ENCODE measurements at places on chromosomes 3 and 15.

GRCh38 chr3:28553175-28553574, 204.6 kb upstream of the AZI2 start:
- DNase-seq: no peak

DNA sequence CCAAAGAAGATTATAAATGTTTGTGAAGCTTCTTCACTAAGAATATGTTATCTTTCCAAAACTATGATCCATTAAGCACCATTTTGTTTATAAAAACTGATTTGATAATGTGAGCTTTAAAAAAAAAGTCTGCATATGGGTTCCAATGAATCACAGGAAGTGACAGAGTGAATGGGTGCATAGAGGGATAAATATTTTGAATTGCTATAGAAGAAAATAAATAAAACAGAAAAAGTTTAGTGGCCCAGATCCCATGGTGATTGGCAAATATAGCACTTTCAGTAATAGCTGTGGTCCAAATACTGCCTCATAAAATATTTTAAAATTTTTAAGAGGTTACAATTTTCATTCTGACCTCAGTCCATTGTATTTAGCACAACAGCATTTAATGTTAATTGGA, 19.2 kb downstream of the CPA3 start:
- DNase-seq: no peak

GRCh38 chr3:187130346-187131066, 8.8 kb downstream of the RPL39L start:
- peak; percentile 71 for DNase-seq

DNA sequence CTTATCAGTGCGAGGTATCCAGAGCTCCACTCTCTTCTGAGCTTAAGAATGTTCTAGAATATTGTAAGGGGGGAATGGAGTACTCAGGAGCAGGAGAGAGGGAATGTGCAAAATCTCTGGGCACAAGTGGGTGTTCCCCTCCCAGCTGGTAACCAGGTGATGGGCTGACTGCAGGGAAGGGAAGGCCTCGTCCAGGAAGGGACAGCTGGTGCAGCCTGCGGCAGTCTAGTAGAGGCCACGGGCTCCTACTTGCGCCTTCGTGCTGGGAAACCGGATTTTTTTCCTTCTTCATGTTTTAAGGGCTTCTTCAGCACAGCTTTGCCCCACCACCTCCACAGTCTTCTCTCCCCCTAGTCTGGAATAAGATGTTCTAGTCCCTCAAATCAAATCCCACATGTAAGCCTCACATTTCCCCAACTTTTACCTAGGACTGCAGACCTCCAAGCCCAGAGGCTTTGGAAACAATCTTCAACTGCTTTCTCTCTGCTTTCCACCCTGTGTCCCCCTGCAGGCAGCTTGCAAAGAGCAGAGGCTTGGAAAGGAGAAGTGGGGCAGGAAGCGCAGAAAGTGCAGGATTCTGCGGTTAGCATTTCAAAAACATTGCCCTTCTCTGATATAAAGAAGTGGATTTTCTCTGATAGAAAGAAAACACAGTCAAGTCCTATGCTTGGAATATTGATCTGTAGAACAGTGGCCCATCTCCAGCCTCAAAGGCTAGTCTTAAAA, 11.9 kb upstream of the CGNL1 start:
- peak; percentile 59 for DNase-seq

DNA sequence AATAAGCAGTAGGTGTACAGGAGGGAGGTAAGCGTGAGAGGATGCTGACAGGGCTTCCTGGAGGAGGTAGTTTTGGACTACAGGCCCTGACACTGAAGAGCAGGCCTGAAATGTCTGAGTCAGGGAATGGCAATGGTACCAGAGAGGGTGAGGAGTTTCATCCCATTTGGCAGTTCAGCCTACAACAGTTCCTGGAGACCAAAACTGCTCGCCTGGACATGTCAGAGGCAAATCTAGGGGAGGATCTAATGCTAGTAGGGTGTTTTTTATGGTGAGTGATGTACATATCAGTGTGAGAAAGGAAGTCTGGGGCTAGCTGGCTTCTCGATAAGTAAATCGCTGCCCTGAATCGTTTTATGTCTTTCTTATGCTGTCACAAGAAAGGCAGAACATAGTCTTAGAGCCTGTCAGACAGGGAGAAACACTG, 13.8 kb upstream of the TNFSF10 start:
- no peak for DNase-seq

DNA sequence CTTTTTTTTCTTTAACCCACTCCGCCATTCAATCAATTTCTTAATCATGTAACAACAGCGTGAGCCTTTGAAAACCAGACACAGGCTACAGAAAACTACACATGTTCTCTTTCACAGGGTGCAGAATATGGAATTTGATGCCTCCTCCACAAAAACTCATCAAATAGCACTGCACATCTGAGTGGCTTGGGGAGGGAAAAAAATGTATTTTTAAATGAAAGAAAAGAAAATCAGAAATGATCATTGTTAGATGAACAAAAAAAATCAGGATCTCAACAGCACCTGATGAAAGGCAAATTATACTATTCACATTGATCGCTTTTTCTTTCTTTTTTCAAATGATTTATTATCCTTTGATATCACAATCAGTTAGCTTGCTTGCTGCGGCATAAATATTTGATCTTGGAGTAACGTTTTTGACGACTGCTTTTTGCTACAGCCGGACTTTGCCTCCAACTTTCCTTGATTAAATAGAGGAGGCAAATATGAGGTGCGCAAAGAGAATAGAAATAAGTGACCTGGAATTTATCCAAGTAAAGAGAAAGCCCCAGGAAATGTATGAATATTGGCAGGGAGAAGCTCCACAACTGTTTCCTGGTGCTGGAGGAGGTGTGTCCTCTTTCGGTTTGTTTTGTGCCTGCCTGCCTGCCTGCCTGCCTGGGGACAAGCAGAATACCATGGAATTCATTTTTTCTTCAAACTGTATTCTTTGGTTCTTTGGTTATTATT, 63.1 kb downstream of the EDEM1 start:
- DNase-seq: no peak

DNA sequence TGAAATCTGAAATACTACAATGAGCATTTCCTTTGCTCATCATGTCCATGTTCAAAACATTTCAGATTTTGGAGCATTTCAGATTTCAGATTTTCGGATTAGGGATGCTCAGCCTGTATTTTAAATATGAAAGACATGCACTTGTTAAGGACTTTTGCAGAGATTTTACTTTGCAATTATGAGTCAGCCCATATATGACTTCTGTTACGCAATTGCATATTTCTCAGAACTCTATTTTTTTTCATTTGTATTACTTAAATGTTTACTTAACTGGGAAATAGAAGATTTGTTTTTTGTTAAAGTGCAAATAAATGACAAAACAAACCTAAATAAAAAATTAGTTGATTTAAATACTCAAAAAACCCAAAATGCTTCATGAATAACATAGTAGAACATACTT, 376.2 kb downstream of the ZBTB20 start:
- peak; percentile 51 for DNase-seq

GRCh38 chr3:2303566-2303965, 204.9 kb downstream of the CNTN4 start:
- DNase-seq: no peak

DNA sequence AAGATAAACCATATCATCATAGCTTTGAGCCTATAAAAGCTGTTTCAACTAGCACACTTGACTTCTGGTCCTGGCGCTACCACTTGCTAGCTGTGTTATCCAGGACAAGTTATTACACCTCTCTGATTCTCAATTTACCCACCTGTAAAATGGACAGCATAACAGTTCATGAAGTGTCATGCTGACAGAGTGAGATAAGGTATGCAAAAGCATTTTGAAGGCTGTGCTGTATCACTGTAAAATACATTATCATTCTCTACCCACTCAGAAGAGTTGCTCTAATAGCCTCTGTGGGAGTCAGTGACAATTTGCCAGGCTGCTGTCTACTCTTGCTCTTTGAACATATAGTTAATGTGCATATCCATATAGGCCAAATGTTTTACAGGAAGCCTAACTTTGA, 93.0 kb downstream of the SSR3 start:
- DNase-seq: no peak

DNA sequence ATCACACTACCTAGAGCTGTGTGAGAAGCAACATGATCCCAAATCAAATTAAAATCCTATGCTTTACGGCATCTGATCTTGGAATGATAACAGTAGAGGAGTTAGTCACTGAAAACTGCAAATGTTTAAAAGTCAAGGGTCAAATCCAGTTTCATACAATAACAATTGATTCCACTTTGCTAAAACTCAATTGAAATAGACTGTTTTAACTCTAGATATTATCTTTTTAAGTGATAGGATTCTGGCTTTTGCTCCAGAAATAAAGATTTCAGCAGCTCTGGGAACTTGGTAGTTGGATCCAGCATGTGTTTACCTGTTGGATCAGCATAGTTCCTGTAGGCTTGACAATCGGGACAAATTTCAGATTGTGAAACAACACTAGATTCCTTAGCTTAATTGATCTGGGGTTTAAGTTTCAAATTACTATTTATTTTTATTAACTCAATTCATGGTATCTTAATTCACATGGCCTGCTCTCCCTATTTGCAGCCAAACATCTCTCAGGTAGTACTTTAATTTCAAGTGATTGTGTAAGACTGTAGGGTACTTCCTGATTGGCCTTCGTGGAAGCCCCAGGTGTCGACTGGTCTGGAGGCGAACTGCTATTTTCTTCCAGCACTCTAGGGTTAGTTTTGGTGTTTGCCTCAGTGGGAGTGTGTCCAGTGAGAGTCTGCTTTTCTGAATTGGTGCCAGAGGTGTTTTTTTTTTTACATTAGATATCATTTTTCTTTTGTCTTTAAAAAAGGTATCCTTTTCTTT, 16.6 kb downstream of the NFKBIZ start:
- no peak for DNase-seq

GRCh38 chr15:79682851-79683288, 213.9 kb downstream of the MTHFS start:
- DNase-seq: no peak

DNA sequence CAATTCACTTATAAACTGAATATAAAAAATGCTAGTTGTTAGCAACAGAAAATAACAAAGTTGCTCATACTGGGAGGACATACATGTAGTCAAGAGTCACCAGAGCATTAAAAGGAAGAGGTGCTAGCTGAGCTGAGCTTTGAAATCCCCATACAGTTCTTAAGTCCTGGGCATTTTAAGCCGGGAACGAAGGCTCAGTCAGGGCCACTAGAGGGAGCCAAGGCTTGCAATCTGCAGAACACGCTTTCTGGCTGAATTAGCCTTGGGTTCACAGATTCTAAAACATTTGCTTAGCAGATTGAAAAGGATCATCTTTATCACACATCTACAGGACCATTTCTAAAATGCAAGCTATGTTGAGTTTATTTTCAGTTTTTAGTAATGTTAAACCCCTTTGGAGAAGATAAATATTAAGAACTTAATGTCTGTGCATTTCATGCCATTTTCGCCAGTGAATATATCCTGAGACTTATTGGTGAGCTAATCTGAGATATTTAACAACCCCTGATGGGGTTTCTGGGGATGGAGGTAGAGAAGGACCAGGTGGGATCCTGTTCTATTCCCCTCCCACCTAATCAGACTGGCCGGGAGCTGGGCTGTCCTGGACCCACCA, 26.3 kb upstream of the MNS1 start:
- peak; percentile 80 for DNase-seq

DNA sequence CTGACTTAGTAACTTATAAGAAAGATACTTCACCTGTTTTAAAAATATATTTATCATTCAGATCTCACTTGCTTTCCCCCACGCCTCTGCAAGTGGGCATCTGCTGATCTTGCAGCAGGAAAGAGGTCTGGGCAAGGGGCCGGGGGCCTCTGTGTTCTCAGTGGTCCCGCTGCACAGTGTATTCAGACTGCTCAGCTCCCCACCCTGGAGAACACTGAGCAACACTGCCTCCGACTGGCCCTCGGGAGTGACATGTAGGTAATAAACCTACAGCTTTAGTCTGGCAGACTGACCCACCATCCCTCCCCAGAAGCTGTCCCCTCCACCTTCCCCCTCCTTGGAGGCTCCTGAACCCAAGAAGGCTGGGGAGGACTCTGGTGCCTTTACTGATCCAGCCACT, 43.8 kb downstream of the GABRB3 start:
- DNase-seq: no peak

GRCh38 chr3:117695321-117695720, 985.7 kb downstream of the TUSC7 start:
- DNase-seq: no peak

- no peak for DNase-seq
Measured at GRCh38 chr15:101432982-101433381, 56.5 kb downstream of the PCSK6 start.

- peak; percentile 44 for DNase-seq
Measured at GRCh38 chr15:90143166-90143655, 40.9 kb upstream of the IDH2 start.

DNA sequence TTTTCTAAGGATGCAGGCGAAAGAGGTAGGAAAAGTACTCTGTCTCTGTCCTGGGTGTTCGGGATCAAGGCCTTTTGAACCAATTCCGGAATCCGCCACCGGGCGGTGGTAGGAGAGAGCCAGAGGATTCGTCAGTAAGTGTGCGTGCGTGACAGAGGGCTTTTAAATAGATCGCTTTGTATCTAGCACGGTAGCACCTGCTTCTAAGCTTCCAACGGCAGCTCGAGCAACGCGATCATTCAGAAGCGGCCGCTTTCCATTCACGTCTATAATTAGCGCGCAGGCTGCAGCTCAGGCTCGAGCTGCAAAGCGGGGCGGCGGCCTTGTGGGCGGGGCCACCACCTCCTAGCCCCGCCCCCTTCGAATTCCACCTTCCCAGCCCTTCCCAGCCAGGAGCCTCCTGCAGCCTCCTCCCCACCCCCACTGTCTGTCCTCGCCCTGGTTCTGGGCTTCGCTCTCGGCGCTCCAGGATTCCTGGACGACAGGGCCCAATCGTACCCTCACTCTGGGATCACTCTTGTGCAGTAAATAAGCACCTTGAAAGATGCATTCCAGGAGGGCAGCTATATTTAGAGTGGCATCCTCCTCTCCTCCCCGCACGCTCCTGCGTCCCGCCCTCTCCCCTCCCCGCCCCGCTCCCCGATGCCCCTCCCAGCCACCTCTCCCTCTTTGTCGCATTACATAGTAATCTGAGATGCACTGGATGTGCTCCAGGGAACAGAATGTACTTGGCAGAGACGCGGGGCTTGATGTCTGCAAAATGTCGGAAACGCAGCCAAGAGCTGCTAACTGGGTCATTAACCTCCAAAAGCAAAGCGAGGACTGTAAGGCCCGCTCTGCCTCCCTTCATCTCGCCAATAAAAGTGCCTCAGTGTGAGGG, 224.1 kb upstream of the TPRG1 start:
- peak; percentile 80 for DNase-seq

DNA sequence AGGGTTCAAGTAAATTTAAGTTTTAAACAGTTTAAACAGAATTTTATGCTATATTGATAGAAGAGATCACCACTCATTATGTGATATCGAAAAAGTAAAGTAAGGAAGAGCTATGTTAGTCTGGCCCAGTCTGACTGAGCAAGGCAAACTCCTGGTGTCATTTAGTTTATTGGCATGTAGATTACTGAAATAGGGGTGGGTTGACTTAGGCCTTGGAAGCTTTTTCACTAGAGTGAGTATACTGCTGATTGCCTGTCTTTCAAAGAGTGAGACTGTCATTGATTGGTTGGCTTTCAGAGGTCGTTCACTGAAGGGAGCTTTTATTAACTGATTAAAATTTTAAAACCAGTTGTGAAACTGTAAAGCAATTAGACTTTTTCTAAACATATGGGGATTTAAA, 294.5 kb downstream of the NAALADL2 start:
- no peak for DNase-seq
